ENCODE measurements at places on chromosomes 4 and X. TPM values are rescaled to one million over a fixed set of nuclear protein-coding genes. Genes with fewer than 3 reads are reported as not detected.

GRCh38 chr4:8830611-8831200, 40.9 kb downstream of the HMX1 start:
- DNase-seq: no peak

GRCh38 chr4:118753685-118754084, 68.5 kb downstream of the METTL14 start:
- DNase-seq: no peak

- no peak for DNase-seq
Observed at GRCh38 chr4:25090516-25090915, 59.8 kb upstream of the LGI2 start.

- no peak for DNase-seq
Observed at GRCh38 chr4:11529625-11530201, 101.0 kb upstream of the HS3ST1 start.

GRCh38 chr4:7687006-7687405, 252.3 kb upstream of the PSAPL1 start:
- no peak for DNase-seq

DNA sequence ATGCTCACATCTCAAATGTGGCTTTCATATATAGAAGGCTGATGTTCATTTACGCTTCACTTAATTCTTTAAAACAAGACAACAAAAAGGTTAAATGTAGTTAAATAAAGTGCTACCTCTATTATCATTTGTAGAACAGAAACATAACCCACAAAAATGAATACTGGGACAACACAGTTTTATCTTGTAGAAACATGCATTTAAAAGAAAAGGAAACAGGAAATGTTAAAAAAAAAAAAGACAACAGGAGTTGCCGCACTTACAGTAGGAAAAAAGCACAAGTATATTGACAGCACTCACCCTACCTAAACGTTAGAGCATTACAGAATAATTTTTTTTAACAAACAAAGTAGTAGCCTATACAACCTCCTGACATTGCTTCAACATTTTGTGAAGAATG, 4.8 kb downstream of the THOC2 start:
- DNase-seq: no peak

DNA sequence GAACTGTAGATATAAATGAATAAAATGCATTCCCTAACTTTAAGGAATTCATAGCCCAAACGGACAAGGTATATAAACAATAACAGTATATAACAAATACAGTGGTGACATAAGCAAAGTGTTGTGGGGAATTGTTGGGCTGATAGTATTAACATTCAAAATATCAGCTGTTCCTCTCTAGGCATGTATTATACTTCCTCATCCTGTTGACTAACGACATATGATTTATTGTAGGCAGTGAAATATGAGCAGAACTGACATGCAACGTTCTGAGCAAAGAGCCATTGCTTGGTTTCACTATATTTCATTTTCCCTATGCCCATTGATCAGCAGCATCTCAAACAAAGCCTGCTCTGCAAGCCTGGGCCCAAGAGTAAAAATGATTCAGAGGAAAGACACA, 143.9 kb downstream of the PTCHD1 start:
- no peak for DNase-seq

- no peak for DNase-seq
Observed at GRCh38 chrX:2723286-2723879, 28.5 kb upstream of the XG start.

DNA sequence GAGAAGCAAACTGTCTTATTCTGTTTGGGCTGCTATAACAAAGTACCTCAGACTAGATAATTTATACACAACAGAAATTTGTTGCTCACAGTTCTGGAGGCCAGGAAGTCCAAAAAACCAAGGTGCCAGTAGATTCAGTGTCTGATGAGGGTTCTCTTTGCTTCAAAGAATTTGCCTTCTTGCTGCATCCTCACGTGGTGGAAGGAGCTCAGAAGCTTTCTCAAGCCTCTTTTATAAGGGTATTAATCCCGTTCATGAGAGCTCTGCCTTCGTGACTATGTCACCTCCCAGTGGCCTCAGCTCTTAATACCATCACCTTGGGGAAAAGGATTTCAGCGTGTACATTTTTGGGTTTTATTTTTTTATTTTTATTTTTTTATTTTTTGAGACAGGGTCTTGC, 20.1 kb downstream of the CA5B start:
- DNase-seq: no peak

DNA sequence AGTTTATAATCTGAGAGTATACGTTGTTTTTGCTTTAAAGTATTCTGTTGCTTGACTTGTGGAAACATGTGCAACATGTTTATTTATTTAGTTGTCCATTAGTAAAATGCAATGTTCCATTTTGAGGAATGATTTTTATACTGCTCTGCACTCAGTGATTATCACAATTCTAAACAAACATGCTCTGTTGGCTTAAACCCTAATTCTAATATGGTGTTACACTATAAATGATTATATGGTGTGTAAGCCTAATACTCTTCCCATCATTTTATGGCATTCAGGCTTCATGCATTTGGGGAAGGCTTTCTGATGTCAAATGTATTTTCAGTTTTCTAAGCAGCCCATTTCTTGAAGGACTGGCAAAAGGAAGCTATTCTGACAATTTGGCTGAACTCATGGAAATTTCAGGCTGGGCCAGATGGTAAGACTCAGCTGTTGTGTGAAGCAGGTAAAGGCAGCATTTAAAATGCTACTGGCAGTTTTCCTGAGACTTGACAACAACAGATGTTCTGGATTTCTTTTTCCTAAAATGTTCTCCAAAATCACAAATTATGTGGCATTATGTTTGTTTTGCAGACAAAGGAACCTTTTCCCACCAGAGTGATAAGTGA, 336.7 kb upstream of the GNPDA2 start:
- DNase-seq: no peak

DNA sequence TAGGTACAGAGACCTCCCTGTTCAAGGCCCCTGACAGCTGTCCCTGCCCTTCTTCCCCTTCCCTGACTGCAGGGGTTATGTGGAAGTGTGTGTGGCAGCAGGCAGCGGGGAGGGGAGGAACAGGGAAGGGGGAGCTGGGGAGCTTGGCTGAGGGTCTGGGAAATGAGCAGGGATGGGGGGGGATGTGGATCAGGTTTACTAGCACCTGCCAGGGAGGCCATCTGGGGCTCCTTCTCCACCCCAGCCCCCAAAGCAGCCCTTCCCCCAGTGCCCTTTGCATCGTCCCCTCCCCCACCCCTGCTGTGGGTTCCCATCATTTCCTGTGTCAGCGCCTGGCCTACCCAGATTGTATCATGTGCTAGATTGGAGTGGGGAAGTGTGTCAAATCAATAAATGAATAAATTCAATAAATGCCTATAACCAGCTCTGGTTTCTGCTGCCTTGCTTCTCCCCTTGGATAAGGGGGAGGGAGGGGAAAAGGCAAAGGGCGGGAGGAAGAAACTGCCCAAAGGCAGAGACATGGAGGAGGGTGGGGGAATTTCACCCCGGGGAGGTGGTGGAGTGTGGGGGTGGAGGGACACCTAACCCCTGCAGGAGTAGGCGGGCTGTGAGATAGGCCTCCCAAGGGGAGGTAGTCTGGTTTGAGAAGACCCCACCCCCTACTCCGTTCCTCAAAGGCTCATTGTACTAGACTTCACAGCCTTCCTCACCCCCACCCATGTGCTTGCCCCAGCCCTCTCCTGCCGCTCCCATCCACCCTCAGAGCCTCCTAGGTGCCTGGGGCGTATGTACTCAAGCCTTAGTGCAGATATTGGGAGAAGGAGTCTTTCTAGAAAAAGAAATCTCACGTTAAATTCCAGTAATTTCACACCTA, 3.2 kb downstream of the CXorf65 start:
- no peak for DNase-seq

DNA sequence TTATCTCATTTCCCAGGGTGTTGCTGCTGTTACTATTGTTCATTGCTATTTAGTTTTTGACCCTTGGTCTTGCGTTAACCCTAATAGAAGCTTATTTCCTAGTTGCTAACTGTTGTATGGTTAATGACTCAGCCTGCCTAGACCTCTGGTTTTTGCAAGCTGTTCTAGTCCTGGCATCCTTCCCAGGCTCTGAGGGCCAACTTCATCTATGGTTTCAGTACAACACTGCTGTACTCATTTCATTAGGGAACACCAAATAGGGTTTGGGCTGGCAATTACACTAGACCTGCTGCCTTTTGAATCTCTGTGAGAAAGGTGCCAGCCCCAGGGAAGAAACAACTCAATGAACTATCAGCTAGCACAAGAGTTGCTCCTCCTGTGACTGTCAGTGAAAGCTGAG, 59.6 kb downstream of the DCX start:
- peak; percentile 22 for DNase-seq

- DNase-seq: no peak
Observed at GRCh38 chr4:92012899-92013867, 290.6 kb upstream of the GRID2 start.

DNA sequence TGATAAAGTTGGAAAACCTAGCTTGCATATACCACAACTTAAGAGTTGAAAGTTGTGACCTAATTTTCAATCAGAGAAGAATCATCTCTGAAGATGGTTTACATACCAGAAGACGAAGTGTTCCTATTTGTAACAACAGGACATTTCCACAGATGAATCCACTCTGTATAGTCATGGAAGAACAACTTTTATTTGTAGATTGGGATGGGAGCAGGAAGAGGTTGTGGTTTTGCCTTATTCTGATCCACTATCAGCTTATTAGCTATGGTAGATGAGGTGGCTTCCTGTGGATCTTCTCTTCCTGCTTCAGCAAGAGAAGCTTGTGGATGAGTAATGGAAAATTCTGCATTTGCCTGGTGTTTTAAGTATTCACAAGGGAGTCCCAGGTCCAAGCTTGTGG, 18.6 kb upstream of the SUPT20HL1 start:
- DNase-seq: no peak

Gene ARSD
- 12.6 TPM for total RNA-seq

Gene COL4A5
- total RNA-seq: 30.8 TPM

Gene ARHGAP36
- total RNA-seq: not detected

GRCh38 chr4:1030031-1030430, 18.6 kb downstream of the FGFRL1 start:
- DNase-seq: no peak

Gene TEX13C
- total RNA-seq: not detected

Gene DLG3
- 15.1 TPM for total RNA-seq

Gene CSAG3
- total RNA-seq: not detected

DNA sequence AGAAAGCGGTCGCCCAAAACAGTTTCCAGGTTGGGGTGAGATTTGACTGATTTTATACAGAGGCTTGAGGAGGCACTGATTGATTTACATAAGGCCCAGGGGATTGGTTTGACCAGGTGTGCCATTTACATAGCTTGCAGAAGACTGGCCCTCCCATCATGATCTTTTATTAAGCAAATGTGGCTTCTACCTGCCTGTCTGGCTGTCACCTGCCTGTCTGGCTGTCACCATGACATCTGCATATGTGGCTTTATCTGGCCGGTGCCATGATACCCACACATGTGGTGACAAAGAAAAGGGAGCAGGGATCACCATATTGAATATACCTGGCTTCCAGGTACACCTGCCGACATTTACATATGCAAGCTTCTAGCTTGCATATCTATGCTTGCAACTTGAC, 17.0 kb upstream of the CDS1 start:
- no peak for DNase-seq

Gene KCNE5
- total RNA-seq: 0.26 TPM

- no peak for DNase-seq
Observed at GRCh38 chrX:69000877-69001276, 164.4 kb downstream of the PJA1 start.

DNA sequence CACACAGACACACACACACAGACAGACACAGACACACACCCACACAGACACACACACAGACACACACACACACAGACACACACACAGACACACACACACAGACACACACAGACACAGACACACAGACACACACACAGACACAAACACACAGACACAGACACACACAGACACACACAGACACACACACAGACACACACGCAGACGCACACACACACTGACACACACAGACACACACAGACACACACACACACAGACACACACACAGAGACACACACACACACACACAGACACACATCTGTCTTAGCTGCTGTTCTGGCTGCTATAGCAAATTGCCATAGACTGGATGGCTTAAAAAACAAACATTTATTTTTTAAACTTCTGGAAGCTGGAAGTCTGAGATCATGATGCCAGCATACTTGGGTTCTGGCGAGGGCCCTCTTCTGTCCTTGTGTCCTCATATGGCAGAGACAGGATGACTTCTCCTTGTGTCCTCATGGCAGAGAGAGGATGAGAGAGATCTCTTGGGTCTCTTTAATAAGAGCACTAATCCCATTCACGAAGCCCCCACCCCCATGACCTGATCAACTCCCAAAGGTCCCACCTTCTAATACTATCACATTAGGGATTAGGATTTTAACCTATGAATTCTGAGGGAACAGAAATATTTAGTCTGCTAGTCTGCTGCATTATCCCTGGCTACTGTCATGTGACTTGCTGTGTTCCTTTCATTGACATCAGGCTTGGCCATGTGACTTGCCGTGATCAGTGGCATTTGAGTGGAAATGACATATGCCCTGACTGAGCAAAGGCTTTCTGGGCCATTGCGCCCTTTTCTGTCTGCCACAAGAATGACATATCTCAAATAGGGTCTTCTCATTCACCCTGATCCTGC, 32.7 kb upstream of the RASGEF1B start:
- no peak for DNase-seq

Gene FOXR2
- not detected for total RNA-seq

DNA sequence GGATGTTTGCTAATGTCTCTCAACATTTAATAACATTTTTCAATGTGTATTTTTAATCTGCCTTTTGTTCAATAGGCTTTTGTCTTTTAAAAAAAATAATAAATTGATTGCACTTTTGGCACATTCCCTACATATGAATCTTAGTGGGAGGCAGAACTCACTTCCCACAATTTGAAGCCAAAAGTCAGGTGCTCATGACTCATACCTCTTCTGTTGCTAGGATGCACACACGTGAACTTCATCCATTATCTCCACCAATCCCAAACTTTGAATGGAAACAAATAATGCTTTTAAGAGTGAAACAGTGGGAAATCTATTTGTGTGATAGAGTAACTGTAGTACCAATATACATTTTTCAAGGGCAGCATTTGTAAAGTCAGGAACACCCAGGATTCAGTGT, 260.5 kb downstream of the IQCM start:
- no peak for DNase-seq

DNA sequence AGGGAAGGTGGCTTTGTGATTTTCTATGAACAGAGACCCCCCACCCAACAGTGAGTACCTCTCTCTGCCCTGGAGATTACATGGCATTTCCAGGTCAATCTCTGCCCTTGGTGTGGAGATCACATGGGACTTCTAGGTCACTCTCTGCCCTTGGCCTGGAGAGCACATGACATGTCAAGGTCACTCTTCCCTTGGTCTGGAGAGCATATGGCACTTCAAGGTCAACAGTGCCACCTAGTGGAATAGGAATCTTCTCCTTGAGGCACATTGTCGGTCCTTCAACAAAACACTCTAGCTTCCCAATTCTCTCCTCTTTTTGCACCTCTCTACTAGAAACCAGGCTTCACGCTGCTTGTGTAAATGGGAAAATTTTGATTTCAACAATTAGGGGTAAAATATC, 66.2 kb upstream of the TACR3 start:
- DNase-seq: no peak

DNA sequence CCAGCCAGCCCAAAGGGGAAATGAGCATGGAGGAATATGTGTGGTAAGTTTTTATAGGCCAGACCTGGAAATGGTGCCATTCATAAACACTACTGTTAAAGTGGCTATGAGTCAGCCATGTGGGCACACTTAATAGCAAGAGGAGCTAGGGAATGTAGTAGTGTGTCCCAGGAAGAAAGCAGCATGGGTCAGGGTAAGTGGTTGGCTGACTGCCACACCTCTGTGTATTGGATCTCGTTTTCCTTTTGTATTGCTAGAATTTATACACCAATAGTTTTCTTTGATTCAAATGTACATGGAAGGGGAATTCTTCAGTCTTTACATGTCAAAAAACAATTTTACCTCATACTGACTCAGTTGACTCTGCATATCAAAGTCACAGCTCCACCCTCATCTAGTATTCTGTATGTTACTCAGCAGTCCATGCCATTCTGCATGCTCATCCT, 22.9 kb upstream of the SGMS2 start:
- no peak for DNase-seq
